Activated CD8-positive, alpha-beta memory T cell treated with anti-CD3 and anti-CD28 coated beads for 1 hour (primary cell): ENCODE measurements at places on chromosomes 3 and 15.

DNA sequence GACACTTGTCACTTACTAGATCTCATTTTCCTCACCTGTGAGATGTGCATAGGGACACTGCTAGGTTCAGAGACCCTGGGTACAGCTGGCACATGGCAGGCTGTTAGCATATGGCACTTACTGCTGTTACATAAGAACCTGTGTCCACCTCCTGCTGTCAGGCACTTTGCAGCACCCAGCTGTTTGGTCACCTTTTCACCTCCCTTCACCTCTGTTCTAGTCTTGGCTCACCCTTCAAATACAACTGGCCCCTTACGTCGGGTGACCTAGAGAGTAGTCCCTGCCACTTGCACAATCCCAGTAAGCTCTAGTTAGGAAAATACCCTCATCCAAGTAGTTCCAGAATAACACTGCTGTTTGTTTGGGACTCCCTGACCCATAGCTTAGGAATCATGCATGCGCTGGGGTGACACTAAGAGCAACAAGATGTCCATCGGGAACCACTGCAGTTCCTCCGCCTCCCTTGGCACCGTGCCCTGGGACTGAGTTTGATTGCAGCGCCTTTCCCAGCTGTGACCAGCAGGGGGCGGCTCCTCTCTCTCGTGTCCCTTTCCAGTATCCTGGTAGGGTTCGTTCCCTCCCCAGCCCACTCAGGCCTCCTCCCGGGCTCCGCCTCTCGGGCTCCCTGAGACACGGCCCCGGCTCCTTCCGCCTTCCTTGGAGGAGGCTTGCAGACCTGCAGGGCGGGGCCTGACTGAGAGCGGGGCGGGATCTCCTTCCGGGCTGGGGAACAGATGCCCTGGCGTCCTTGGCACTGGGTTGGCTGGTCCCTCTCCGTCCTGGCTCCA, 78.6 kb downstream of the ABHD5 start:
- DNase-seq = peak; percentile 26

DNA sequence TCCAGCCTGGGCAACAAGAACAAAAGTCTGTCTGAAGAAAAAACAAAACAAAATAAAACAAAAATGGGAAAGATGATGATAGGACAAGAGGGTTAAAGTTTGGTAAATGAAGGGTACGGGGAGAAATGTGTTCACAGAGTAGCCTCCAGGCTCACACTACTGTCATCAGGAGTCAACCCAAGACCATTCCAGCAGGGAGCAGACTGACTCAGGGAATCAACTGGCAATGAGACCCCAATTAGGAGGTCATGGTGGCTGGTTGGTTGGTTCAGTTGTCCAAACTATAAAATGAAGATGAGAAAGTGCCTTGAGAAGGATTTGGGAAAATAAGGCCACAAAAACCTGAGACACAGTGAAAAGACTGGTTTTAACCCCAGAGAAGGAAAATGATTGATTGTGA, 51.8 kb downstream of the KLHL6 start:
- DNase-seq = no peak

DNA sequence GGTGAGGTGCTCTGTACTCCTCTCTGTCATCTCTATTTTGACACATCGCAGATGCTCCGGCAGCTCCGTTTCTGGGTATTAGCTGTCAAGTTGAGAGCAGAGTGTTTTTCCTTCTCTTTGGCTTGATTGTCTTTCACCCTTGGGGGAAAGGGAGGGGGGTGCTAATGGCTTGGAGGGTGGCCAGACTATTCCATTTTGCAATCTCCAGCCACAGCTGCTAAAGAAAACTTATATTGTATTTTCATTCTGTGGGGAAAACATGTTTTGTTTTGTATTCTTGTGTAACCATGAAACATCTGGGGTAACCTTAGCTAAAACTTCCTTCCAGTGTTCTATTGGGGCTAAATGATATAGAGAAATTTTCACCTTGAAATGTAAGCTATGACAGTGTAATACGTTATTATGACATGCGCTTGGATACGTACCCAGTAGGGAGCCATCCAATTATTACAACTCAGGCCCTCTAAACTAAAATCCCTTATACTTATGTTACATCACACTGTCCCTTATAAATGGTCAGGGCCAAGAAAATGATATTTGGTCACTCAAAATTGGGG, 14.0 kb upstream of the LARP6 start:
- DNase-seq = no peak

DNA sequence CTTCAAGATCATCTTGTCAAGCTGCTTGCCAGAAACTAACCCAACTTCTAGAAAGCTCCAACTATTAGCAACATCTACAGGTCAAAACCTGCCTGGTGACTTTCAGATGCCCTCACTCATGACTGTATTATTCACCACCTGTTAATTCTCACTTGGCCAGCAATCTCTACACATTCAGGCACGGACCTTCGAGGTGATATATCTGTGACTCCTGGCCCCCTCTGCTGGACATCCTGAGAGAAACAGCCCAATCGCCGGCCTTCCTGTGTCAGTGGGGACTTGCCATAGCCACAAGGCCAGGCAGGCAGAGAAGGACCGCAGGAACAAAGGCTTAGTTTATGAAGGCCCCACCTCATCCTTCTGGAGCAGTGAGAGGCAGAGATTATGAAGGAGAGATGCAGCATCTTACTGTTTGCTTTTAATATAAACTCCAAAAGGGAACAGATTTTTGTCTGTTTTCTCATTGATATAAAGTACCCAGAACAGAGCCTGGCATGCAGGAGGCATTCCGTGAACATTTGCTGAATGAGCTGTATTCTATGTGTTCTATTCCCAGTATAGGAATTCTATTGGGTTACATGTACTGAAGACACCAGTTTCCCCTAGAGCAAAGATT, 24.4 kb upstream of the OCA2 start:
- no peak for DNase-seq

GRCh38 chr3:125481786-125482185, 38.2 kb downstream of the SNX4 start:
- no peak for DNase-seq

- DNase-seq = no peak
These were observed 167.3 kb upstream of the RORA start for GRCh38 chr15:61396235-61396919.

DNA sequence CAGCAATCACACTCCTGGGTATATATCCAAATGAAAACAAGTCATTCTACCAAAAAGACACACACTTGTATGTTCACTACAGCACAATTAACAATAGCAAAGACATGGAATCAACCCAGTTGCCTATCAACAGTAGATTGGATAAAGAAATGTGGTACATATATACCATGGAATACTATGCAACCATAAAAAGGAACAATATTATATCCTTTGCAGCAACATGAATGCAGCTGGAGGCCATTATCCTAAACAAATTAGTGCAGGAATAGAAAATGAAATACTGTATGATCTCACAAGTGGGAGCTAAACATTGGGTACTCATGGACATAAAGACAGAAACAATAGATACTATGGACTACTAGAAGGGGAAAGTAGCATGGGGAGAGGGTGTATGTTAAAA, 224.7 kb downstream of the CLSTN2 start:
- no peak for DNase-seq

GRCh38 chr3:152348436-152349177, 79.9 kb downstream of the MBNL1 start:
- no peak for DNase-seq

DNA sequence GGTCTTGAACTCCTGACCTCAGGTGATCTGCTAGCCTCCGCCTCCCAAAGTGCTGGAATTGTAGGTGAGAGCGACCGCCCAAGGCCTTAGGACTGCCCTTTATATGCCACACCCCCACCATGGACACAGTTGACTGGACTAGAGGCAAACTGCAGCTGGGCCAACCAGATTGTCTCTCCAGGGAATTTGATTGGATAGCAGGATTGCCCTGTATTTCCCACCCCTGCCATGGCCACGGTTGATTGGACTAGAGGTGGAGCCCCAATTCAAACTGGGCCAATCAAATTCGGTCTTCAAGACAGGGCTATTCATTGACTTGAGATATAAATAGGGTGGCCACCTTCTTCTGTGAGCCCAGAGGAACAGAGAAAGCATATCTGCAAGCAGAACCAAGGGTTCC, 6.9 kb upstream of the CLPX start:
- no peak for DNase-seq

DNA sequence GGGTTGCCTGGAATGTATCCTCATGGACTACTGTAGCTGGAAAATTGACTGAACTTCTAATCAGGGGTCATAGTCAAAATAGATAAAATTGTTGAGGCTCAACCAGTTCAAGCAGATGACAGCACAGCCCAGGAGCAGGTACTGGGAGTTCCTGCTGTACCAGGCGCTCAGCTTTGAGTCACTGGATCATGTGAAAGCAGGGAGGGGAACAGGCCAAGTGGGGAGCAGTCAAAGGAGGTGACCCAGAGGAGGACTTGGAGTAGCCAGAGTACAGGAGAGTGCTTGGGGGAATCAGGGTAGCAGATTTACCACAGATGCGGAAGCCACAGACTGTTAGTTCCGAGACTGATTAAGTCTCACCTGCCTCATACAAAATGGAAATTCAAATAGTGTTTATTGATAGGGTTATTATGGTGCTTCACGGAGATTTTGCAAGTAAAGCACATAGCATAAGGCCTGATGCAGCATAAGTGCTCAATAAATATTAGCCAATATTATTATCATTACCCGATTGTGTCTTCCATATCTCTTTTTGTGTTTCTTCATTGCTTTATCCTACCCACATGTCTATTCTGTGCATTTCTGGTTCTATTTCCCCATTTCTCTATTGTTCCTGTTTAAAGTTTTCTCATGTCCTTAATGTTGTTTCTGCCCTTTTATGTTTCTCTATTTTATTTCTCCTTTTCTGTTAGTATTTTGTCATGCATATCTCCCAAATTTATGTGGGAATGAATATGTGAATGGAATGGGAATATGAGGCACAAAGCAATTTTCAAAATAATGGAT, 369.2 kb upstream of the MCTP2 start:
- no peak for DNase-seq

DNA sequence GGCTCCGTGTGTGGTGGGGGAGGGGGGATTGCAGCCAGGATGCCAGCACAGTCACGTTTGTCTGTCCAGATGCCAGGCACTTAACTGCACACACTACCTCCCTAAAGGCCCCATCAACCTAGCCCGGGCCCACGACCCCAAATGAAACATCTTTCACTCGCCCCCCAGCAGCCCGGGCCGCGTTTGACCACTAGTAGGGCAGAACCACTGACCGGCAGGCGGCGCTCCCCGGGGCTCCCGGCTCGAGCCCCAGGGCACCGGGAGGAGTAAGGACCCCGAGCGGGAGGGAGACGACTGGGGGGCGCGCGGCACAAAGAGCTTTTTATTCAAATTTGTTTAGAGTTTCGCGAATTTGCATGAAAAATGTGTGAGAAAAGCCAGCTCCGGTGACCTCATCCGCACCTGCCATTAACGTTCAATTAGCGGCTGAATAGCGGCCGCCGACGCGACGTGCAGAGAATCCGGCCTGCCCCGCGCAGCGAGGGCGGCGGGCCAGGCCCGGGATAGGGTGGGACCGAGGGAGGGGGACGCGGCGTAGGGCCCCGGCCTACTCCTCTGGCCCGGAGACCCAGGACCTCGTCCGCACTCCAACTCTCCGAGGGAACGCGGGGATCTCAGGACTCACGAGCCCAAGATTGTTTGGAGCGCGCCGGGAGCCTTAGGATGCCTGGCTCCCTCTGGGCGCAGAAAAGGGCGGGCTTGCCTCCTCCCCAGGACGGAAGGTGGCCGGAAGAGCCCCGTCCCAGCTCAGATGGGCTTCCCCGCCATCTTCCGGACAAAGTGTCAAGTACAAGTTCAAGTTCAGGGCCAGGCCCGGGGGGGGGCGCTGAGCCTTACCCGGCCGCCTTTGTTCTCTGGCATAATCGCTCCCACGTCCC, 64.9 kb upstream of the POLG start:
- DNase-seq = no peak

DNA sequence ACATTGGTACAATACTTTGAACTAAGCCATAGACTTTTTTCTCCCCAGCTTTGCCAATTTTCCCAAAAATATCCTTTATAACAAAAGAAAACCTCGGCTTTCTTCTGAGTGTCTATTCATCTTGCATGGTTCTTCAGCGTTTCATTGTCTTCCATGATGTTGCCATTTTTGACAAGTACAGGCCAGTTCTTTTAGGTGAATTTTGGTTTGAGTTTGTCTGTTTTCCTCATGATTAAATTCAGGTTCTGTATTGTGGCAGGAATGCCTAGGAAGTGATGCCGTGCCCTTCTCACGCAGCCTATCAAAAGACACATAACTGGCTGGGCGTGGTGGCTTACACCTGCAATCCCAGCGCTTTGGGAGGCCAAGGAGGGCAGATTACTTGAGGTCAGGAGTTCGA, 7.6 kb upstream of the CSPG4 start:
- no peak for DNase-seq

DNA sequence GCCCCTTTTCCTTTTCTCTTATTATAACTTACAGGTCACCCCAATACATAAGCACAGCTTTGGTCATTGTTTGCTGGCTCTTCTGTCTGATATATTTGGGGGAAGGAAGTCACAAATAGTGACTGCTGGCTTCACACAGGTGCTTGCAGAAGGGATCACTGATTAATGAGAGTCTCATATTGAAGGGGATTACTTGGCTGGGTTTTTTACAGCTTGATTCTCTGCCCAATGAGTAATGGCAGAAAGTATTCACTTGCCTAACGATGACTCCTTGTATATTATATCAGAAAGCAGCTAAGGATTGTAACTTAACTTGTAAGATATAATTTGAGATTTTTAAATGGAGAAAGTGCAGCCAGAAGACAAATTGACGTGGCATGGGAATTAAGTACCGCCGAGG, 119.3 kb upstream of the PFN2 start:
- no peak for DNase-seq

DNA sequence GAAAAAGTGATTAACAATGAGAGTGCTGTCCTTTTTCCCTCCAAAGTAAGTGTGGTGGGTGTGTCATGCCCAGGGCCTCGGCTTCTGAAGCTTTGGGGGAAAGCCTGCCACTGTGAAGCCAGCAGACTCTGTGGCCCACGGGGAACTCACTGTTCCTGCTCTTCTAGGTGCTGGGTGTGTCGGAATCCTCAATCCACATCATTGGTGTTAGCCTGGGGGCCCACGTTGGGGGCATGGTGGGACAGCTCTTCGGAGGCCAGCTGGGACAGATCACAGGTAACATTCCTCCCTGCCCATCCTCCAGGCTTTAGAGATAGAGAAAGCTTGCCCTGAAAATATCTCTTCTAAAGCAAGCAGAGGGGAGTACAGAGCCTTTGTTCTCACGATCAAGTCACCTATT, 11.6 kb downstream of the PLA1A start:
- no peak for DNase-seq

DNA sequence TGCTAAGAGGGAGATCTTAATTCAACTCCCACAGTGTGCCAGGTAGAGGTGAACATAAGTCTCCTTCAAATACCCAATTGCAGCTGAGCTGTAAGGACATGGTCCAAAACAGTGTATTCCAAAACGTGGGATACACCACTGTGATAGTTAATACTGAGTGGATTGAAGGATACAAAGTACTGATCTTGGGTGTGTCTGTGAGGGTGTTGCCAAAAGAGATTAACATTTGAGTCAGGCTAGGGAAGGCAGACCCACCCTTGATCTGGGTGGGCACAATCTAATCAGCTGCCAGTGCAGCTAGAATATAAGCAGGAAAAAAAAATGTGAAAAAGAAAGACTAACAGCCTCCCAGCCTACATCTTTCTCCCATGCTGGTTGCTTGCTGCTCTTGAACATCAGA, 45.1 kb upstream of the PHLDB2 start:
- no peak for DNase-seq
